Stimulated activated CD8-positive, alpha-beta memory T cell treated with anti-CD3 and anti-CD28 coated beads, Interleukin-2, amount 100 ng/mL, for 1 hour (primary cell): ENCODE measurements at places on chromosomes 7 and 10.

- no peak for DNase-seq
Observed at GRCh38 chr10:133384071-133384470, 5.0 kb downstream of the PAOX start.

GRCh38 chr7:47654672-47655298 is 72.9 kb upstream of the TNS3 start:
- DNase-seq, result no peak

- DNase-seq, result no peak
Observed at GRCh38 chr7:131653418-131654248, 97.2 kb upstream of the PODXL start.

DNA sequence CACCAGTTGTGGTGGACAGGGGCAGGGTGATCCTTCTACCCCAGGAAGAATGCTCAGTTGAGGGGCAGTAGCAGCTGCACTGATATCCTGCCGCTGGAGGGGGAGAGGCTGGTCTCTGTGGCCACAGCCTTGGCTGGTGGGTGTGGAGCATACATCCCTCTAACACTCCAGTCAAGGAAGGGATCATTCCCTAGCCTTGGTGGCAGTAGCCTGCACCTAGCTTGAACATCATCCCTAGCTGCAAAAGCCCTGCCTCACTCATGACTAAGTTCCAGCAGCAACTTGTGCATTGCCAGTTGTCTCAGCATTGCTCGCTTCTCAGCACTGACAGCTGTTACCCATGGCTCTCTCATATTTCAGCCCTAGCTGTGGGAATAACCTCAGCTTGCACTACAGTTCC is 688.9 kb upstream of the POT1 start:
- no peak for DNase-seq

DNA sequence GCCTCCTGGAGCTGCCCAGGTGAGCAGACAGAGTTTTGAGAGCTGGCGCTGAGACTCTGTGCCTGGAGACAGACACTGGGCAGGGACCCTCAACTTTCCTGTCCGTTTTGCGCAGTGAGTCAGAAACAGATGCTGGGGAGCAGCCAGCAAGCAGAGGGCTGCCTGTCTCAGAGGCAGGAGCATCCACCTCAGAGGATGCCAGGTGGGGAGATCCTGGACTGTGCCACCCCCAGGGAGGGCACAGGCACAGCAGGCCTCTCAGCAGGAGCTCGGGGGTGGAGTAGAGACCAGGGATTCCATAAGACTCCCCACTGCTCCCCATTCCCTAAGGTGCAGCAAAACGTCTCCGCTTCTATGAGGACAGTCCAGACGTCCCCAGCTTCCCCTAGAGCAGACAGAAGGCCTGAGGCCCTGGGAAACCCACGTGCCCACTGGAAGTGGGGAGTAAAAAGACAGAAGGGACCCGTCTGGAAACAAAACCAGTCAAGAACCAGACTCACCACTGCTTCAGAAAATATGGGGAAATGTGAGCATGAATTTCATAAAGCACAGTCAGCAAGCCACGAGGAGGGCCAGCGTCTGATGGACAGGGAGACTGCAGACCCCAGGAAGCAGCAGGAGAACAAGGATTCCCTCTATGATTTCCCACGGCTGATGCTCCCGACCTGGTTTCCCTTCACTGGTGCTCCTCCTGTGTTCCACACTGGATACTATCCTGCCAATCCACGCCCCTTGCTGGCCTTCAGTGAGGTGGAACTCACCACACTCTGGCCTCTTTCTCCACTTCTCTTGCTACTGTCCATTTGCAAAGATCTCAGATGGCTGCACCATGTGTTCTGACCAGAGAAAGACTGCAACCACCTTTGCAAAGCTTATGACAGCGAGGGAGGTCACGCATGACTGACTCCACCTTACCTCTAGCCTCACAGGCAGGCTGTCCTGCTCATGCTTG is 151.3 kb upstream of the FAM20C start:
- no peak for DNase-seq

- no peak for DNase-seq
Observed at GRCh38 chr10:103064956-103065355, 128.1 kb downstream of the NT5C2 start.

GRCh38 chr10:89134963-89135362 is 72.2 kb downstream of the CH25H start:
- no peak for DNase-seq

DNA sequence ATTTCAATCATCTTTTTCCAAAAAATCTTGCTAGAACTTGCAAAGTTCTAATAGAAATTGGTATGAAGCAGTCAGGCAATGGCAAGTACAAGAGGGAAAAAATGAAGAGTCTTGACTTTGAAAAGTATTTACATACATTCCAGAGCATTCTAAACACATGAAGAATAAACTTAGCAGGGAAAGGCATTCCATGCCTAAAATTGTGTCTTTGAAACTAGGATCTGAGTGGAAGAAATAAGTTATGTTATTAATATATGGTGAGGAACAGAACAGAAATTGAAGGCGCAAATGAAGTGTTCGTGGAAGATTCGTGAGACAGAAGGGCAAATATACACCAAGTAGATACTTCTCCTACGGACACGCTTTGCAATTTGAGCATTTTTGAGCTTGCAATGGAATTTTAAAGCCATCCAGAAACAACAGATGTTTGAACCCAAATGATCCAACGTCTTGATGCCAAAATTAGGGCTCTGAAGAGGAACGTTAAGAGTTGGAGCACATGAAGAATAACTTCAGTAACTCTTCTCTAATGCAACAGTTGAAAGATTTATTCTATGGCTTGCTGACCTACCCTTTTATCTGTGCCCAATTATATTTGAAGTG is 40.6 kb upstream of the SEPTIN7 start:
- DNase-seq, result no peak

DNA sequence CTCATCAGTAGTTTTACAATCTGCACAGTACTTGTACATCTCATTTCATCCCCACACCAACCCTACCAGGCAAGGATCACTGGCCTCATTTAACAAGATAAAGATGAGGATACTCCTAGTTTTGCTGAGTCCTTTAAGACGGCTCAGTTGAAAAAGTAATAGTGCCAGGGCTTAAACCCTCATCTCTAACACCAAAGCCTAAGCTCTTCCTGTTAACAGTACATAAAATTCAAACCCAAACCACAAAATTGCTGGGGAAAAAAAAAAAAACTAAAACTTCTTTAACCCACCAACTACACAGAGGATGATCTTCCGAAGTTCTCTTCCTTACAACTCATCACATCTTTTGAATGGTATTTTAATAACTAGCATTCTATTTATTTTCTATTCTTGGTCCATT is 1.3 kb downstream of the SAR1A start:
- no peak for DNase-seq

GRCh38 chr7:23490357-23491135 is 20.3 kb upstream of the IGF2BP3 start:
- peak; percentile 21 for DNase-seq

- DNase-seq, result no peak
Observed at GRCh38 chr10:55668326-55668922, 692.6 kb downstream of the ZWINT start.

- no peak for DNase-seq
Observed at GRCh38 chr7:14639329-14639728, 263.2 kb downstream of the DGKB start.

DNA sequence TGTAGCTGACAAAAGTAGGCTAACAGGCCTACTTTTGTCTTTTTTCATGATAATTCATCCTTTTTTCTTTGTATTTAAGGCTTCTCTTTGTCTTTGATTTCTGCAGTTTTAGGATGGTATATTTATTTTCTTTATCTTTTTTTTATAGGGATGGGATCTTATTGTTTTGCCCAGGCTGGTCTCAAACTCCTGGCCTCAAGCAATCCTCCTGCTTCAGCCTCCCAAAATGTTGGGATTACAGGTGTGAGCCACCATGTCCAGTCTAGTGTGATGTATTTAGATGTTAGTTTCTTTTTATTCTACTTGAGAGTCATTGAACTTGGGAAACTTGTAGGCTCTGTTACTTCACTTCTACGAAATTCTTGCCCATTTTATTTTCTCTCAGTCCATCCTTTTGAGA is 35.4 kb downstream of the TRIM24 start:
- no peak for DNase-seq

DNA sequence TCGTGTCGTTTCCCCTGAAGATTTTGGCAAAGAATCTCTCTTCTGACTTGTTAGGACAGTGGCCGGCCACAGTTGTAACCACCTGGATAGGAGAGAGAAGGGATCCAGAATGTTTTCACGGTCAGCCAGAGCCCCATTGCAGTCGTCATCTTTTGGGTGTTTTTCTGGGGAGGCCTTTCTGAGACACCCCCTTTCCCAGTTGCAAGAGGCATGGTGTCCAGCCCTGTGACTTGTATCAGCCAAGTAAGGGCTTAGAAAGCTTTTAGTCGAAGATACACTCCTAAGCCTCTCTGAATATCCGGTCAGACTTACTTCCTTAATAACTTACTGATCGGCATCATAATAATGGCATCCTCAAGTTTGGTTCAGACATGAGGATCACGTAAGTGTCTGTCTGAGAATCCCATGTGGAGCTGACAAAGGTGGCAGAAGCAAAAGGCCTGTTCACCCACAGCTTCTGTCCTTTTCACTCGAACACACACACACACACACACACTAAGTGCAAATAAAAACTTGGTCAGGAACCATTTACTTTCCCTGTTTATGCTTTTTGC is 435.7 kb upstream of the GALNT17 start:
- DNase-seq, result no peak

- no peak for DNase-seq
Observed at GRCh38 chr10:13924040-13924725, 337.4 kb downstream of the PRPF18 start.

- DNase-seq, result no peak
Observed at GRCh38 chr7:15475808-15476530, 85.8 kb downstream of the AGMO start.

- no peak for DNase-seq
Observed at GRCh38 chr7:95446618-95447017, 11.8 kb upstream of the PON2 start.

DNA sequence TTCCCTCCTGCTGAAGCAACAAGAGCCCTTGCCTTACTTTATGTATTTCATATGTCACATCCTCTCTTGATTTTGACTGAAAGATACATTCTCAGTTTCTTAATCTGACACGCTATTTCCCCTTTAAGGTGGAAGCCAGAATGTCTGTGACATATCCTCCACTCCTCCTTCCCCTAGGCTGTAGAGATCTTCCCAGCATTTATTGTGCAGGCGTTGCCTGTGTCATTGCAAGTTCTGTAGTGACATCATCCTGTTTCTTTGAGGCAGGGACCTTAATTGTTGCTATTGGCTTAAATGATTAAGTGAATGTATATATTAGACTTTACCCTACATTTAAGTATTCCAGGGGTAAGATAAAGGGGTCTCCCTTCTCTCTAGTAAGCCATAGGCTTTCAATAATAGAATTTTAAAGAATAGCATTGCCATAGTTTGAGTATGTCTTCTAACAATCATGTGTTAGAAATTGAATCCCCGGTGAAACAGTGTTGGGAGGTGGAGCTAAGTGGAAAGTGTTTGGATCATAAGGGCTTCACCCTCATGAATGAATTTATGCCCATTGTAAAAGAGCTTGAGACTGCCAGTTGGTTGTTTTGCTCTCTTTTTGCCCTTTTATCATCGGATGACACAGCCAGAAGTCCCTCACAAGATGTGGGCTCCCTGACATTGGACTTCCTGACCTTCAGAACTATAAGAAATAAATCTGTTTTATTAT is 189.5 kb upstream of the CDC14C start:
- no peak for DNase-seq

GRCh38 chr10:3901370-3901769 is 116.4 kb upstream of the KLF6 start:
- DNase-seq, result no peak

DNA sequence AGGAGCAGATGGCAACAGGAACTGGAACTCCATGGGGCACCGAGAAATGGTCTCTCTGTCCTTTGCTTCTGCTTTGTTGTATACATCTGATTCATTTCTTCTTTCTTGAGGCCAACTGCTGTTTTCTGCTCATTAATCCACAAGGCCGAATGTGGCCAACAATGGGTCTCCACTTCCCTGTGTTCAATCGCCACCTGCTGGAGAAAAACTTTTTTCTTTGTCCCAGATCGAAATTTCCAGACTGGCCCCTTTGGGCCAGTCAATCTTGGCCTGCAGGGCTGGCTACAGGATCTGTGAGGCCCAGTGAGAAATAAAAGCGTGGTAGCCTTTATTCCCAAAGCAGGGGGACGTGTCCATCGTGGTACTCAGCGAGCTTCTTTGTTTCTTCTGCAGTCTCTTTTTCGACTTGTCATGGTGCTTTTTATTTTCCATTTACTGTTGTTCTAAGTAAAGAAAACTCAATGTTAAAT is 58.8 kb downstream of the PARP12 start:
- no peak for DNase-seq

GRCh38 chr10:119642556-119643111 is 8.5 kb upstream of the BAG3 start:
- DNase-seq, result no peak

DNA sequence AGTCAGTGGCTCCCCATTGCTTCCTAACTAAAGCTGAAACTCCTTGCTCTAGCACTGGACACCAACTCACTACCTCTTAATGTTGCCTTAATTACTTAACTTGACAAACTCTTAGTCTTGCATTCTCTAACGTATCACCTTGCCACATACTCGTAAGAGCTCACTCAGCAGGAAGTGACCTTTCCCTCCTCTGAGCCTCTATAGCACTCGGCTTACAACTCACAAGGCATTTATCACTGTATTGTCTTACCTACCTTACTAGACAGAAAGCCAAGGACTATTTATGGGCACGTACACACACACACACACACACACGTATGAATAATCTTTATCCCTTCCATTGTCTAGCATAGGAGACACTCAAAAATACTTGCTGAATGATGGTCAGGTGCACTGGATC is 21.2 kb downstream of the CEP41 start:
- DNase-seq, result no peak

GRCh38 chr10:117539361-117539773 is 3.2 kb upstream of the EMX2 start:
- no peak for DNase-seq

- DNase-seq, result no peak
Observed at GRCh38 chr7:46671108-46671769, 750.2 kb upstream of the IGFBP3 start.

- no peak for DNase-seq
Observed at GRCh38 chr7:81714306-81714705, 55.5 kb downstream of the HGF start.

DNA sequence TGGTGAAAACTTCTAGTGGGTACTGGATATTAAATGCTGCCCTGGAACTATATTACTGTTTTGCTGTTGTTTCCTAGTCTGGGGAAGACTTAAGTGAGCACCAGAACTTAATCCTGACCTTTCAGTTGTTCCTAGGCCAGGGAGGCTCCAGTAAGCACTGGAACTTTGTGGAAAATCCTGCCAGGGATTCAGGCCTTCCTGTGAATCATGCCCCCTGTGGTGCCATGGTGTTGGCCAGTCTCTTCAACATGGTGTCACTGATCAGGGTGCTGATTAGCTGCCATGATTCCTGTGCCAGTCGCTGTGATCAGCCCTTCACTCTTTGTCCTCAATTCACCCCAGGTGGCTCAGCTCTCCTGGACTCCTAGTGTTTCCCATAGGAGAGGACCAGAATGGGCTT is 8.5 kb upstream of the AOAH start:
- no peak for DNase-seq

GRCh38 chr10:73889014-73889413 is 14.7 kb upstream of the CAMK2G start:
- DNase-seq, result no peak
